ENCODE measurements at places on chromosomes 7 and 10. TPM values are rescaled to one million over a fixed set of nuclear protein-coding genes. Genes with fewer than 3 reads are reported as not detected.

Gene SPDYE5
- total RNA-seq: not detected

Gene GPNMB
- 0.09 TPM for total RNA-seq

Gene SLC18A2
- total RNA-seq: not detected

Gene INSYN2A
- not detected for total RNA-seq

Gene DOCK1
- total RNA-seq: 120 TPM

Gene DNAJB12
- 24.7 TPM for total RNA-seq

Gene CALCR
- total RNA-seq: not detected

Gene ADAM8
- total RNA-seq: 0.11 TPM

Gene ZNF727
- 0.26 TPM for total RNA-seq

Gene GRB10
- 128 TPM for total RNA-seq

Gene DYNC1I1
- 8.6 TPM for total RNA-seq

Gene GRM8
- total RNA-seq: not detected

Gene PDE1C
- 0.17 TPM for total RNA-seq

Gene TFEC
- 0.09 TPM for total RNA-seq

Gene PNLIPRP1
- total RNA-seq: not detected

Gene TACR2
- 0.11 TPM for total RNA-seq

Gene AKR1C8
- total RNA-seq: not detected

Gene LFNG
- 10.5 TPM for total RNA-seq

Gene HOXA10
- total RNA-seq: 1.8 TPM

Gene LMOD2
- total RNA-seq: not detected

Gene H2BK1
- not detected for total RNA-seq

Gene DHTKD1
- 26.4 TPM for total RNA-seq

Gene ANXA8L1
- total RNA-seq: not detected

Gene PAX2
- not detected for total RNA-seq

Gene RPEL1
- 0.09 TPM for total RNA-seq

Gene HABP2
- 0.09 TPM for total RNA-seq

Gene SH2D4B
- total RNA-seq: under 0.01 TPM

Gene ACTR3C
- total RNA-seq: 1.7 TPM

Gene EVX1
- total RNA-seq: not detected

Gene INA
- under 0.01 TPM for total RNA-seq

Gene GOLGA7B
- total RNA-seq: 0.11 TPM

All from dermis lymphatic vessel endothelial cell (primary cell).